NCI-H82 (cell line): ENCODE measurements at places on chromosomes 4 and X.

DNA sequence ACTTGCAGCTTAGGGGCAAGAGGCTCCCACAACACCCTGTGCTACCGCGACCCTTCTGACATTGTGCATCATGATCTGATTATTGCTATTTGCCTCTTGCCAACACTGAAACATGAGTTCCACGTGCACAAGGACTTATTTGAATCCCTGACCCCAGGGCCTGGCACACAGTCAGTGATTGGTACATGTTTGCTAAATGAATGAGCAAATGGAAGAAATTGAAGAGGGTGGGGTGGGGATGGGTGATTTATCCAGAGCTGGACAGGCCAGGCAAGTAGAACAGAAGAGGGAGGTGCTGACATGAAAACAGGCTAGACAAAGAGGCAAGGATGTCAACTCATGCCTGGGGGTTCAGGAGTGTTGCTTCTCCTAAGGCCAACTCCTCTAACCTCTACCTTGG lies 24.9 kb upstream of the RPL39 start:
- peak; percentile 62 for DNase-seq

GRCh38 chr4:142314686-142315085 lies 531.4 kb downstream of the INPP4B start:
- DNase-seq: peak; percentile 8

DNA sequence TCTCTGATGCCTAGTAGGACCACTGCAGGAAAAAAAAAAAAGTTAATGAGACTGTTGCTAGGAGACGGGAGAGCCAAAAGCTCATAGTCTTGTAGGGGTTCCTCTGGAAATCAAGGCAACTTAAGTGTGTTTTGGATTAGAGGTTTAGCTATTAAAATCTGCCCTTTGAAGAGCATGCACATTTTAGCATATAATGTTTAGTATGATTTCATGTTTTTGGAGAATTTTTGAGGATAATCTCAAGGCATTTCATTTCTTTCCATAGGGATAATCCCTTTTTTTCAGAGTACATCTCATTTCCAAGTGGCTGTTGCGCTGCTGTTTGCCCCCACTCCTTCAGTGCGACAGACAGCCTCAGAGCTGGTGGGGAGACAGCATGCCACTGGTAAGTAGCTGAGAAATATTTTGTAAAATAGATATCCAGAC lies at the start of gene LINC00632:
Gene LINC00632 (plus strand): TSS at position 339 of the 426 bp plus-strand sequence.
- no peak for DNase-seq

DNA sequence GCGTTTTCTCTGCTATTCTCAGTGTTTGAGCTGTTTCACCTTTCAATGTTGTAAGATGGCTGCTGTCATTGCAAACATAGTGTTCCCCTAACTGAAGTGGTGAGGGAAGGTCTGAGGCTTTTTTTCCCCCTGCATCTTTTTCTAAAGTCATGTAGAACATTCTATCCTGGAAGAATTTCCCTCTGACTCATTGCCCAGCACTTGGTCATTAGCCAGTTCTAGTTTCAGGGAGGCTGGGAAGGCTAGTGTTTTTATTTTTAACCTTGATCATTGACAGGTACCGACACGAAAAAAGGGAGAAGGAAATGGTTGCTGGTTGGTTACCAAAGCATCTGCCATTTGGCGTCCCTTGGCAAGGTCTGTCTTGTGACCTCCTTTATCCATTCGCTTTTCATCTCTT lies 6.6 kb downstream of the LANCL3 start:
- no peak for DNase-seq

- no peak for DNase-seq
Measured at GRCh38 chr4:63580796-63581475, 828.3 kb downstream of the TECRL start.

DNA sequence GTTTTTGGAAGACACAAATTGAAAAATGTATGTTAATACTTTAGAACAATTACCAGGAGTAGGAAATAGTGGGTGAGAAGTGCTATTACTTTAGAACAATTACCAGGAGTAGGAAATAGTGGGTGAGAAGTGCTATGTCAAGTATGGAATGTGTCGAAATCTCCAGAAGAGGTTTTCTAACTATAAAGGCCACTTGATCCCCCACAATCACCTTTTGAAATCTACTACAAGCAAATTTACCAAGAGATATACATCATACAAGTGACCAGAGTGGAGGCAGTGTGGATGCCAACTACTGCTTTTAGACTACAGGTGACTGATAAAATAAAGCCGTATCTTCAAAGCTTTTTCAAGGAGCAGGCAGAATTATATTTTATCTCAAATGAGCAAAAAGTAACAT lies 43.1 kb downstream of the MAB21L2 start:
- DNase-seq: no peak

GRCh38 chr4:181121733-181122132 lies 1121.5 kb upstream of the TENM3 start:
- no peak for DNase-seq

DNA sequence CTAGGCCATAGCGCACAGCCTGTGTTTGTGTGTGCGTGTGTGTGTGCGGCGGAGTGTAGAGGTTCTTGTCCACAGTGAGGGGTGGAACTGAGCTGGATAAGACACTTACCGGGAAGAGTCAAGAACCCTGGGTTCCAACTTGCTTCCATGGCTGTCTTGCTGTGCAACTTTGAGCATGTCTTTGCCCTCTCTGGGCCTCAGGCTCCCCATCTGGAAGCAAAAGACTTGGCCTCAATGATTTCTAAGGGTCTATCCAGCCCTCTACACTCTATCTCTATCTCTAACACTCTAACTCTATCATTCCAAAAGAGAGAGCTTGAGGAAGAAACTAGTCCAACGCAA lies 121.3 kb upstream of the PJA1 start:
- DNase-seq: no peak

GRCh38 chrX:134718966-134719317 lies 60.7 kb upstream of the PLAC1 start:
- DNase-seq: no peak

DNA sequence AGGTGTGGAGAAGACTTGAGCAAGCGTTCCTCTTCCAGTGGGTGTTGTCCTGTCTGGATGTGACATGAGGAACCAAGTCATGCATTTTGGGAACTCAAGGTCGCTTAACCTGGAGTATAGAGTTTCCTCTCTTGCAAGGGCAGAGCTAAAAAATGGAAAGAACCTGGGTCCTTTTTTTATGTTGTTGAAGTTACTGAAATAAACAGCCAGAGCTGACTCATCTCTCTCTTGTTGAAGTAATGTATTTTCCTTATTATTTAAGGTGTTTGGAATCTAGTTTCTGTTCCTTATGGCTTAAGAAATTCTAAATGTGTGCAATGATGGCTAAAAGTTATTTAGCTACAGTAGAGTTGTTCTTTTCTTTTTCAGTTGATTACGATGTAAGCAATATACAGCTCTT lies 314.5 kb downstream of the CAMK2D start:
- DNase-seq: no peak

GRCh38 chr4:69594382-69594781 lies 45.1 kb downstream of the UGT2A2 start:
- DNase-seq: no peak
